ENCODE measurements at places on chromosomes 7 and 10.

- DNase-seq = no peak
Measured at GRCh38 chr10:58177362-58177947, 90.2 kb downstream of the IPMK start.

DNA sequence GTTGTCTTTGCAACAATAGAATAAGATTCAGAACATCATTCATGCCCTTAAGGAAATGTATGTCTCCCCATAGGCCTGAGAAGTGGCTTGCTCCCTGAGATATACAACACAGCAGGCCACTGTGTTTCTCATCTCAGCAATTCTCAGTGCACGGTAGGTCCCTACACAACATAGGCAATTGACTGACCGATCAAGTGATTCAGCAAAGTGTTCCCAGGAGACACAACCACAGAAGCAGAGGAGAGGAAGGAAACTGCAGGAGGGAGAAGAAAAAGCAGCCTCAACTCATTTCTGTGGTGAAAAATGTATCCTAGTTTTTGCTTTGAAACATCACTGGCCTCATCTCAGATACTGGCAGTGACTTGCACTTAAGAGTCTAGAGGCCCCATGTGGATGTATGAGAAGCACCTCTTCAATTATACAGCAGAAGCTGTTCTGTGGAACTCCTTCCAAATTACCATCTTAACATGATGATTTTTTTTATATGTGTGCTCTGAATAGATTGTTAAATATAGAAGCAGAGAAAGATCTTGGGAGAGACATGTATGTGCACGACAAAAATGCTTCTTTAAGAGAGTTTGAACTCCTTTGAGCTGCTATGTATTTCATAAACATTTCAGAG is 306.8 kb downstream of the XPNPEP1 start:
- DNase-seq = no peak

- no peak for DNase-seq
Measured at GRCh38 chr7:108045669-108046068, 42.7 kb upstream of the LAMB1 start.

- no peak for DNase-seq
Measured at GRCh38 chr7:57496395-57496794, 46.4 kb downstream of the ZNF716 start.

- no peak for DNase-seq
Measured at GRCh38 chr10:101089520-101090299, 27.9 kb downstream of the KAZALD1 start.

DNA sequence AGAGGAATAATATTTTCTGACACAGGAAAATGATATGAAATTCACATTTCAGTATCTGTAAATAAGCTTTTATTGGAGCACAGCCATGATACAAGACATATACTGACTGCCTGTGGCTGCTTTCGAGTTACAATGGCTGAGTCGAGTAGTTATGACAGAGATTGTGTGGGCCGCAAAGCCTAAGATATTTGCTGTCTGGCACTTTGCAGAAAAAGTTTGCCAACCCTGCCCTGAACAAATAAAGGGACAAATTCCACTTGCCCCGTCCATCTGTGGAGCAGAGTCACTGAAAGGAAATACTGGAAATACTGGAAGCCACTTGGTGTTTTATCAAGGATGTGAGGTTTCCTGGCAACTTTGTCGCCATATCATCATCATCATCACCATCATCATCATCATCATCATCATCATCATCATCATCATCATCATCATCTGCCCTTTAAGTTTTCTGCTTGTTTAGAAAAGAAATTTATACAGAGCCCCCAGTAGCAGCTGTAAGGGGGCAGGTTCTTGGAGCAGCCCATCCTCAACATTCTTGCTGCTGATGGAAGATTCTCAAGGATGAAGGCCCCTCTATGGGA is 85.8 kb downstream of the TCF7L2 start:
- DNase-seq = no peak

GRCh38 chr7:19269301-19269700 is 124.1 kb upstream of the FERD3L start:
- DNase-seq = no peak

DNA sequence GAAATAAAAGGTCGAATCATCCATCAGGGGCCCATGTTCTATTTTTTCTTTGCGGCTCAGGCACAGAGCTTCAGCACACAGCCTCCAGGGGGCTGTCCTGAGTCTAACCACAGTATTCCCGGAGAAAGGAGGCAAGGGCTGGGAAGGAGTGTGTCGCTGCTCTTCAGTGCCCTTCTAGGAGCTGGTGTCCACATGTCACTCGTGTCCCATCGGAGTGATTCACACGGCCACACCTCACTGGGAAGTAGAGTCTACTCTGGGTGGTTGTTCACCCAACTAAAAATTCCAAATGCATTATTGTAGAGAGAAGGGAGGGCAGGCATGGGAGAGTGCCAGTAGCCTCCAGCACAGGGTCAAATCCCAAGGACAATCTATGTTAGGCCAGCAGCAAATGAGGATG is 114.8 kb upstream of the LANCL2 start:
- DNase-seq = no peak

GRCh38 chr7:1852517-1853430 is 182.7 kb downstream of the ELFN1 start:
- no peak for DNase-seq

DNA sequence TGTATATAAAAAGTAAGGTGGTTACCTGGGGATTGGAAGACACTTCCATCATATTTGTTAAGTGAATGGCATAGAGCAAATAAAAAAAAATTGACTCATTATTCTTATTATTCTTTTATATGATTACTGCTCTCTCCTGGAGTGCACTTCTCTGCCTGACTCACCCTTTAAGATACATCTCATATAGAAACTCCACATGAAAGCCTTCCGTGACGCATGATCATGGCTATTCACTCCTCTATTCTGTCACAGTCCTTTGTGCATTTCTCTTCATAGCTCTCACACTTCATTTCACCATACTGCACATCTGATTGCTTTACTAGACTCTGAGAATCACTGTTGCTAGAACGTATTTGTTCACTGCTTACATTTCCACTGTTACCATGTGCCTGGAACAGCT is 597.3 kb downstream of the CNTNAP2 start:
- no peak for DNase-seq

- no peak for DNase-seq
Measured at GRCh38 chr7:81973117-81973516, 203.3 kb upstream of the HGF start.

- no peak for DNase-seq
Measured at GRCh38 chr10:45410807-45411606, 37.0 kb downstream of the ALOX5 start.

DNA sequence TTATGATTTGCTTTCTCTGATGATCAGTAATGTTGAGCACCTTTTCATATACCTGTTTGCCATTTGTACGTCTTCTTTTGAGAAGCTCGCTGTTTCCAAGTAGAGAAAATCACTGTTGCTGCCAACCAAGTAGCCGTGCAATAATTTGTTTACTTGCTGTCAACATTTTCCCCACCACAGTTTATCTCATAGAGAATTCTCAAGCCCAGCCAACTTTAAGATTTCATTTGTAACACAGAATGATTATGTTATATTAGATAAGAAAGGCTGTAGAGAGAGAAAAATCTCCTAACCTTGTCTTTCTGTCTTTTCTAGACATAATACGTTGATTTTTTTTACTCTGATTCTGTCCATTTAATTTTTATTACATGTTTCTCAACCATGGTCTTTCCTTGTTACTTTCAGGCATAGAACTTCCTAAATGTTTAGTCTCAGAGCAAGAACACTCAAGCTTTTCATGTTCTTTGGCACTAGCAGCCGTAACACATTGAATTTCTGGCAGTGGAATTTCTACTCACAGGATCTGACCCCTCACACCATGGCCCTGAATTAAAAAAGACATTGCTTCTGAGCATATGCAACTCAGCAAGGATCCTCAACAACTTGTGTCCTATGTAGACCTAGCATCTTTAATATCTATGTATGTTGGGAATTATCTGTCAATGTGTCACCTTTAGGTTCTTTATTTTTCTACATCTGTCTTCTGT is 23.1 kb downstream of the RPA3 start:
- no peak for DNase-seq

DNA sequence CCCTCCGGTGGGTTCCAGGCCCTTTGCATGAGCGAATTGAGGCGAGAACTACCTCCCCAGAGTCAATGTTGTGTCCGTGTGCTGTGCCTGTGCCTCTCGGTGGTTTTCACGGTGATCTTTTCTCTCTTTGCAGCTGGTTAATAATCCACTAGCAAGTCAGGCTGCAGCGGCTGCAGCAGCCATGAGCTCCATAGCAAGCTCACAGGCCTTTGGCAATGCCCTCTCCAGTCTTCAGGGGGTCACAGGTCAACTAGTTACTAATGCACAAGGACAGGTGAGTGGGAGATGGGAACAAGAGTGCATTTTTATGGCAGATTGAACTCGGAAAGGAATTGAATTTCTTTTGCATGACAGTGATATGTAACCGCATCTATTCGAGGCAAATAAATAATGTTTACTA is 159.7 kb upstream of the YAE1 start:
- no peak for DNase-seq

GRCh38 chr10:49663596-49663995 is 15.9 kb upstream of the C10orf53 start:
- no peak for DNase-seq

DNA sequence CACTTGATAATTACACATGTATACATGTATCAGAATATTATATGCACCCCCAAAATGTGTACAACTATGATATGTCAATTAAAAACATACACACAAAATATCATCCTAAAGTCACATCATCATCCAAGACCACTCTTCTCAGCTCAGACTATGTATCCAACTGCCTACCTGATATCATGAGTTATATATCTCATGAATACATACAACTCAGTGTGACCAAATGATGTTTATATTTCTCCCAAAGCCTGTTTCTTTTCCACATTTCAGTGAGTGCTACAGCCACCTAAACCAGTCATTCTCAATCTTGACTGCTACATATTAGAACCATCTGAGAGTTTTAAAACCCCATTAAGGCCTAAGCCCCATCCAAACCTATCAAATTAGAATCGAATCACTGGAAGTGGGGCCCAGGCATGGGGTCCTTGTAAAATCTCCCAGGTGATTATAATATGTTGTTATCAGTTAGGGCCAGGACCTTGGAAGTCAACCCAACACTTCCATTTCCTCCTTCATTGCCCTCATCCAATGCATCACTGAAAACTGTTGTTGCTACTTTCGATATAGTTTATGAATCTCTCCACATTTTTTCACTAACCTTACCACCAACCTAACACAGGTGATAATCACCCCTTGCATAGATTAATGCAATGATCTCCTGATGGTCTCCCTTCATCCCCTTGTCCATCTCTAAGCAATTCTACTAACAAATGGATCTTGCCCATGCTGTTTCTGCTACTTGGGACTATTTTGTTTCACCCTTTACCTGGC is 53.8 kb upstream of the ITGB8 start:
- no peak for DNase-seq

GRCh38 chr10:30997536-30998235 is 34.0 kb downstream of the ZNF438 start:
- DNase-seq = no peak

DNA sequence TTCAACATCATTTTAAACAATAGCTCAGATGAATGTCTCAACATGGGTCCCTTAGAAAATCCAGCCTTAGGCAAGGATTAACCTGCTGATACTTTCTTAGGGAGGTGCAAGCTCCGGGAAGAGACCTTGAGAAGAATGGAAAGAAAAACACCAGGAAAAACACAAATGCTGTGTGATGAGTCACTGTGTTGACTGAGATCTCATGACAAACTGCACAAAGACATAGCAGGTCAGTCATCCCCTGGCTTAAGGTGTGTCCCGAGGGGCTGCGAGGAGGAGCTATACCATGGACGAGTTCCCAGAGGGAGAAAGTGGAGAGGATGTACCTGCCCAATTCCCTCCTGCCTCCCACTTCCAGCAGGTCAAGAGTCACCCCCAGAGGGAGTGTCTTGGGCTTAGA is 98.0 kb downstream of the TEX36 start:
- no peak for DNase-seq

DNA sequence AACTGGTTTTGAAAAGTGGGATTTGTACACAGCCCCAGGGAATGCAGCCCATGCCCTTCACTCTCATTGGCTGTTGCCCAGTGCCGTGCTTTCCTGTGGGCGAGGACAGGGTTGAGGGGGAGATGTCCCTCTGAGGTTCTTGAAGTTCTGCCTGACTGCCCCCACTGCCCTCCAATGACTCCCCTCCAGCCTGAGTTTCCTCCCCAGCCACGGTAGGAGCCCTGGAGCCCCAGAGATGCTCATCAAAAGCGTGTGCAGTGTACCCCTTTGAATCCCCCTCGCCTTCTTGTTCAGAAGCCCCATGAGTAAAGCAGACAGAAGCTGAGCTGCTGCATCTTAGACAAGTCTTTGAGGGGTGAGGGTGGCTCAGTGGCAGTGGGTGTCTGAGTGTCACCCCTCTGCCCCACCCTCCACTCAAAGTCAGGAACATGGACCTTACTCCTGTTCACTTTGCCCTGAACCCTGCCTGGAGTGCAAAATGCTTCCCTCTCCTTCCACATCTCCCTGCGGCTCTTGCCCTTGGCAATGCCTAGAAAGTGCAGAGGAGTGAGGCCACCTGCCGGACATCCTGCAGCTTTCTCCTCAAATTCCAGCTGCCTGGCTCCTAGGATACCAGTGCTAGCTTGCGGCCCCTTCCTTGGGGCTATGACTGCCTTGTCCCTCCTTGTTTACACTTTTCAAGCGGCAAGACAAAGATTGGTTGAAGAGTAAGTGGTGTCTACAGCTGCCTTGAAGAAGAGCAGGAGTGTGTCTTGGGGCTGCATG is 19.9 kb downstream of the FAM241B start:
- DNase-seq = no peak

DNA sequence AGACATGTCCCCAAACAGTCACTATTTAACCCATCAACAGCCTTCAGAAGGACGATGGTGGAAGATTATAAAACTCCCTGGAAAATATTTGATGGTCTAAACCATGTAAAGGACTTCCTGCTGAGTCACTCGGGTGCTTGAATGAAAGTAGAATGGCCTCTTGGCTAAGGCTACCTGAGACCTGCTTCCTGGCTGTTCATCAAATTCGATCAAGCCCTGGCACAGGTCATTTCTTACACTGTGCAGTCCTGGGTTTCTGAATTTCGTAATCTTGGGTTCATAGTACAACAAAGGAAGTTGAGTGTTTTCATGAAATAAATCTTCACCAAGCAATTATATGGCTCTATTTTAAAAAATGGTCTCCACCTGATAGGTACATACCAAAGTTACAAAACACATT is 260.3 kb upstream of the RNF32 start:
- DNase-seq = no peak

- DNase-seq = no peak
Measured at GRCh38 chr7:100208911-100209408, 10.8 kb upstream of the PVRIG start.

Data from activated CD4-positive, alpha-beta T cell treated with anti-CD3 and anti-CD28 coated beads, Interleukin-2, amount 50 U/mL, for 4 hours (primary cell).